GM23248 (cell line): ENCODE measurements at places on chromosomes 7 and 10. TPM values are rescaled to one million over a fixed set of nuclear protein-coding genes. Genes with fewer than 3 reads are reported as not detected.
A peak's percentile ranks its signal among the peaks of the same experiment; 100 is the strongest.

ZNF775 gene
- total RNA-seq = 3.9 and 5.2 TPM in 2 replicates

DNA sequence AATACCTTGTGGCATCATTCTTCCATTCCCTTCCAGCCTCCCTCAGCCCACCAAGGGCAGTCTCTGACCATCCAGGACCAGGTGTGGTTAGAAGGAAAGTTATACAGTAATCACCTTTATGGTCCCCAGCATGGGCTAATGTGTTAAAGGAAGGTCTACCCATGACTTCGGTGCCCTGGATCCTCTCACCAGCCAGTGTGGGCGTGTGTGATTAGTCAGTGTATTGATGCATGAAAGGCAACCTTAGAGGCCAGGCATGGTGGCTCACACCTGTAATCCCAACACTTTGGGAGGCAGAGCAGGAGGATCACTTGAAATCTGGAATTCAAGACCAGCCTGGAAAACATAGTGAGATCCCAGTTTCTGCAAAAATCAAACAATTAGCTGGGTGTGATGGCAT is 88.9 kb downstream of the APBB1IP start:
- no peaks in the 10 kb centered on the region for H3K27me3 ChIP-seq
- H3K4me1 ChIP-seq = no peaks in the 10 kb centered on the region
- H3K27ac ChIP-seq = no peak overlapping the region
- peaks cover 22% of the 10 kb centered on the region for H3K36me3 ChIP-seq

DNA sequence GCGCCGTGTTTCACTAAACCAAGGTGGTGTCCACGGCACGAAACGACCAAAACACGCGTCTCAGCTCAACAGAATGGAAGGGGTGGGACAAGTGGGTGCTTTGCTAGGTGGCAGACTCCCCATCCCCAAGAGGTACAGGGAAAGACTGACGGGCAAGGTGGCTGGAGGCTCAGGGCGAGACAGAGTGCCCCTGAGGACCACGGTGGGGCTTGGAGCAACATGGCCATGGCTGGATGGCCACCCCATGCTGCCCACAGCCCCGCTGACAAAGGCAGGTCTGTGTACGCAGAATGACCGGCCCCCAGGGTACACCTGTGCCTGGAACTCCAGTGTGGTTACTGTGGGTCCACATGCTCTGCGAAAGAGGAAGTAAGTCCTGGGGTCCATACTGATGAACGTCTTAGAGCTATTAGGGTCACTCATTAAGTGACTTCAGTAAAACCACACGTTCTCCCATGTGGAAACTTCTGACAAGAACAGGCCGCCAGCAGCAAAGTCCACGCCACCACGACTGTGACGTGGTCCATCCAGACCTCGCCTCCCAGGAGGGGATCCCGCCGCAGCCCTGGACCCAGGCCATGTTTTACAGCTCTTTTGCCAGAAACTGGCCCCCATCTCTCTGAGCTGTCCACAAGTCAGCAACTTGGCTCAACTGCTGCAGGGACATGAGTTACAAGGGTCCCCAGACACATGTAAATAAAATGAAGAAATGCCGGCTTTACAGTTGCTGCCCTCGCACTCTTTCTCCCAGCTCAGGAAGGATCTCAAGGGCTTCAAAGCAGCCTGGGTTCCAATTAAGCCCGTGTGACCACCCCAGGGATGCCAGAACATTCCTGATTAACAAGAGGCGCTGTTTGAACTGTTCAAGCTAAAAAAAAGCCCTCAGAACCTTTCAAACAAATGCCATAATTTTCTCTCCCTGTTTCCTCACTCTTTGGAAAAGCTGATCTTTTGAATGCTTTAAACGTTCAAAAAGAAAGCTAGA is 66.8 kb downstream of the MAD1L1 start:
- H3K27ac ChIP-seq = no peak overlapping the region
- H3K4me3 ChIP-seq = no peak overlapping the region
- DNase-seq = no peak
- no peaks in the 10 kb centered on the region for H3K4me1 ChIP-seq
- H3K27me3 ChIP-seq = no peaks in the 10 kb centered on the region

DNA sequence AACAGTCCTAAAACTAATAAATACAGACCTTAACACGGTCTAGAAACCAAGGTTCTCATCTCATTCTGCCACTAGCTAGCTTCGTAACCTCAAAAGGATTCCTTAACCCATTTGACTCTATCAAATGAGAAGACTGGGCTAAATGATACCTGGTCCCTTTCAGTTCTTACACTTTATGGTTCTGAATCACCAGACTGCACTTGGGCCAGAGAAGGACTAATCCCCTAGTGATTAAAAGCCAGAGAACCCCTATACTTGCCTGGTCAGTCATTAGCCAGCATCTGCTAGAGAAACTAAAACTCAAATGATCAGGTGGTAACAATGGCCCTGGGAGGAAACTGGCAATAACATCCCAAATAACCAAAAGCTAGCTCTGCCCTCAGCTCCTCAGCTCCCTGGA is 16.8 kb downstream of the TMEM243 start:
- H3K27ac ChIP-seq = no peak overlapping the region
- DNase-seq = no peak
- no peaks in the 10 kb centered on the region for H3K27me3 ChIP-seq
- no peak overlapping the region for H3K4me3 ChIP-seq

DNA sequence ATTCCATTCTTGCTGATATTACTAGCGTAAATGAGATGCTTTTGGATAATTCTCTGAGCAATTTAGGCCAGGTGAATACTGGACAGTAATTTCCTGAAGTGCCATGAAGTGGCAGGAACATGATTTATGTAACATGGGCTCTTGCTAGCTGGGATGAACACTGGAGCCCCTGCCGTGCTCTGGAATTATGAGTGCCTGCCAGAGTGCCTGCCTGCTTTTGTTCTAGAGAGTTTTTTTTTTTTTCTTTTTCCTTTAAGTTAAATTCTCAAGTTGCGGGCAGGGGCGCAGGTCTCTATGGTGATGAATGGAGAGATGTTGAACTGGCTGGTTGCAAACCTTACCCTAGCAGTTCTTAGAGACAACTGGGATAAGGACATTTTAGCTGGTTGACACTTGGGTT is 165.9 kb downstream of the AUTS2 start:
- H3K27ac ChIP-seq = no peak overlapping the region
- no peaks in the 10 kb centered on the region for H3K36me3 ChIP-seq
- H3K4me3 ChIP-seq = no peak overlapping the region
- no peaks in the 10 kb centered on the region for H3K27me3 ChIP-seq

DNA sequence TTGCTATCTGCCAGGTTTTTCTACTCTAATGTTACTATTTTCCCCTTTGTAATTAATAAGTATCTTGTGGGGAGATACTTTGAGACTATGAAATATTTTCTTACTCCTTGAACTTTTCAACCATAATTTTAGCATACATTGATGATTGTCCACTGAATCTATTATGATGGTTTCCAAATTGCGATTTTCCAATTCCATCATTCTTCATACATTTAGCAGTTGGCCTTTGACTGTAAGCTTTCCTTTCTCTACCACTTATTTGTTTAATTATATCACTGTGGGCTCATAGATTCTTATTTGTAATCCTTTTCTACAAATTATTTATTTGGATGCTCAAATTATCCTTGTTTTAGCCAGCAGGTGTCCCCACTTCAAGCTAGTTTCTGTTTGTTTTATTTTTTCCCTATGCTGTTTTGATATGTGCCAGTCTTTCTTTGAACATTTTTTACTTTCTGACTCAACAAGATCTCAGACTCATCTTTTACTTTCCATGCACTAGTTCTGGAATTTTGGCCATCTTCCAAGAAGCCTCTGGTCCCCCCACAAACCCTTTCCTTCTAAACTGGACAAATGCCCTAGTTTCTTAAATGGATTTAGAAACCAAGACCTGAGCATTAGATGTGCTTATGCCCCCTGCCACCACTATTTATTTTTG is 11.4 kb upstream of the MRPS16 start:
- no peaks in the 10 kb centered on the region for H3K36me3 ChIP-seq
- no peak overlapping the region for H3K4me3 ChIP-seq
- peak; percentile 56 for DNase-seq
- no peak overlapping the region for H3K27ac ChIP-seq
- H3K4me1 ChIP-seq = peaks cover 7% of the 10 kb centered on the region

DNA sequence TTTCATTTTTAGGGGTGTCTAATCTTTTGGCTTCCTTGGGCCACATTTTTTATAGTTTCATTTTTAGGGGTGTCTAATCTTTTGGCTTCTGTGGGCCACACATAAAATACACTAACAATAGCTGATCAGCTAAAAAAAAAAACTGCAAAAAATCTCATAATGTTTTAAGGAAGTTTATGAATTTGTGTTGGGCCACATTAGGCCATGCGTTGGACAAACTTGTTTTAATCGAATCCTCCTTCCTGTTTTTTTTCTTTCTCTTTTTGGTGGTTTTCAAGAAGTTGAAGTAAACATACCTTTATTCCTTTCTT is 37.4 kb downstream of the ZNRF2 start:
- H3K36me3 ChIP-seq = no peaks in the 10 kb centered on the region
- no peaks in the 10 kb centered on the region for H3K27me3 ChIP-seq
- H3K4me3 ChIP-seq = peak overlapping the region; percentile 74
- DNase-seq = peak; percentile 18
